Naive thymus-derived CD8-positive, alpha-beta T cell (primary cell): ENCODE measurements at places on chromosomes 1 and 21.
A peak's percentile ranks its signal among the peaks of the same experiment; 100 is the strongest.

DNA sequence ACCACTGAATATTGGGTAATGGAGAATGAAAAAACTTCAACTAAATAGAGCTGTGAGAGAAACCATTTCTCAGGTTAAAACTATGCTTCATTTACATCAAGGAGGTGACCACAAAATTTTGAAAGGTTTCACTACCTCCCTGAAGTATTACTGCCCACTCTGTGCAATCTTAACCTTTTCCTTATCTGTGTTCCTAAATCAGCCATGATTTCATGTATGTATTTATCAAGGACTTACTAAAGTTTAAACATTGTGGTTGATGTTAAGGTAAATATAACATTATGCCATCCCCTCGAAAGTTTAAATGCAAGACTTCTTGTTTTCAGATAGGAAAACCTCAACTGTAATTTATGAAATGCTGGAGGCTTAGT lies 84.4 kb downstream of the CLEC20A start:
- H3K4me3 ChIP-seq: no peak overlapping the region
- peaks cover 11% of the 10 kb centered on the region for H3K4me1 ChIP-seq
- peaks cover 27% of the 10 kb centered on the region for H3K27me3 ChIP-seq
- no peaks in the 10 kb centered on the region for H3K36me3 ChIP-seq

DNA sequence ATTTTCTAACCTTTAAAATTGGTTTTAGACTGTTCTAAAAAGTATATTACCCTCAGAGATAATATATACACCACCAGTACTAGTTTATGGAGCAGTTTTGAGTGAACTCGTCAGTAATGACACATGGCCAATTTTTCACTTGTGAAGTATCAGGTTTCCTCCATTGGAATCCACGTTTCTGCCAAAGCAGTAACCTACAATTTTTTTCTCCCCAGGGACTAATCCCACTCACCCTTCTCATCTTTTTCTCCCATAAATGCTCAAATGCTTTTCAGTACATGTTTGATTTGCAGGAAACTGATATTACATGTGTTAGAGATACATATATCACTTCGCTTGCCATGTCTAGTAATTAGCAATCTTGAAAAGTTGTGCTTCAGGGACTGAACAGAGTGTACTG lies 94.1 kb downstream of the COL24A1 start:
- no peak overlapping the region for H3K27ac ChIP-seq
- H3K36me3 ChIP-seq: no peaks in the 10 kb centered on the region
- DNase-seq: no peak
- no peak overlapping the region for H3K4me3 ChIP-seq
- H3K27me3 ChIP-seq: no peaks in the 10 kb centered on the region

DNA sequence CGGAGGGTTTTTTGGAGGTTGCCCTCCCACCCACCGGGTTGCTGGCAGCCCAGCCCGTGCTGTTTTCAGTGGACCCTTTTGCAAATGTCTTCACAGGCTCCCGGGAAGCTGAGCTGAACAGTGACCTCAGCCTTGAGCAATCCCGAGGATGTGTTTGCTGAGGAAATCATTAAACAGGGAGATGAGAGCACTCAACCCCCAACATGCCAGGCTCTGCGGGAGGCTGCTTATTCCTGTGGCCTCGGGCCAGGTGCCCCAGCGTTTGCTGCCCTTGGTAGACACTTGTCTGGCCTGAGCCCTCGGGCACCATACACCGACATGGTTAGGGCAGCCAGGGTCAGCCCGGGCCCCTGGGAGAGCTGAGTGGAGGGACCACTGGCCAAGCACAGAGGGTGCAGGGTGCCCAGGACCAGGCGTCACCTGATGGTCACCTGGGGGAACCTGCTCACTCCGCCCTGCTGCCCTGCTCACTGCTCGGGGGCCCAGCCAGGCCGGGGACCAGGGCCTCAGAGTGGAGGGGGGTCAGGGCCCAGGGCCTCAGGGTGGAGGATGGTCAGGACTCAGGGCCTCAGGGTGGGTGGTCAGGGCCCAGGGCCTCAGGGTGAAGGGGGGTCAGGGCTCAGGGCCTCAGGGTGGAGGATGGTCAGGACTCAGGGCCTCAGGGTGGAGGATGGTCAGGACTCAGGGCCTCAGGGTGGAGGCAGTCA lies 42.5 kb upstream of the POFUT2 start:
- H3K4me1 ChIP-seq: peaks cover 2% of the 10 kb centered on the region
- H3K27me3 ChIP-seq: no peaks in the 10 kb centered on the region
- DNase-seq: no peak
- no peaks in the 10 kb centered on the region for H3K36me3 ChIP-seq

- H3K4me1 ChIP-seq: peaks cover 43% of the 10 kb centered on the region
- peak; percentile 43 for DNase-seq
- H3K27ac ChIP-seq: no peak overlapping the region
- H3K4me3 ChIP-seq: no peak overlapping the region
- H3K27me3 ChIP-seq: no peaks in the 10 kb centered on the region
These were observed 89.3 kb downstream of the ITPKB start for GRCh38 chr1:226649780-226650179.

- H3K4me3 ChIP-seq: no peak overlapping the region
- no peaks in the 10 kb centered on the region for H3K27me3 ChIP-seq
- DNase-seq: no peak
- H3K27ac ChIP-seq: no peak overlapping the region
- H3K4me1 ChIP-seq: no peaks in the 10 kb centered on the region
These were observed 281.9 kb upstream of the ADAMTS5 start for GRCh38 chr21:27248814-27249213.

DNA sequence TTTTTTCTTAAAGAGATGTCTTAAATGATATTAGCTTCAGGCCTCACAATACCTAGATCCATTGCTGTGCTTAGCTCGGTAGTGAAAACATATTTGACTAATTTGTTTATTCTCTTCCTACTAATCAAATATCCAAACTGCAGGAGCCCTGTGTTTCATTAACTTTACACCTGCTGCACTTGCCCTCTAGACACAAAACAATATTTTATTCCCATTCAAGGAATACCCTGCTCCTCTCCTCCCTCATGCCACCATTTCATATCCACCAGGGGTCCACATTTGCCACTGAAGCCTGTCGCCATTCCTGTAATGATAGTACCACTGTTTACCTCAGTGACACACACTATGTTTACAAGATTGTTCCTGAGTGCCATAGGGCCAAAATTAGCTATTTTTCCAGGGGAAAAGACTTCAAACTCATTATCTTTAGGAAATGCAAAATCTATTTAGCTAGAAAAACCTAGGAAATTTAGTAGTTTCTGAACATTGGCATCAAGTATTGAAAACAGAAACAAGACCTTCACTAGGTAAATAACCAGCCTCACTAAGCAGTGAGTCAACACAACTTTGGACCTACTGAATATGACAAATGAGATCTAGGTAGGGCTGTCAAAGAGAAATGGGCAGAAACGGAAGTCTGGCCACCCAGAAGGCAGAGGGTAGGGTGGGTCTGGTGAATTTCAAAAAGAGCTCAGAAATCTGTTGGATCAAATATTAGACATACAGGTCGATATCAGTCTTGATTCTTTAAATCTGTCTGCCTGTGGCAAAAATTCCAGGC lies 134.6 kb upstream of the KCNK1 start:
- H3K36me3 ChIP-seq: no peaks in the 10 kb centered on the region
- H3K4me3 ChIP-seq: no peak overlapping the region

GRCh38 chr1:245687636-245688535 lies 533.1 kb downstream of the KIF26B start:
- no peak for DNase-seq
- H3K36me3 ChIP-seq: no peaks in the 10 kb centered on the region
- H3K27me3 ChIP-seq: peaks cover 26% of the 10 kb centered on the region
- no peak overlapping the region for H3K27ac ChIP-seq
- H3K4me3 ChIP-seq: no peak overlapping the region

GRCh38 chr1:205301205-205301821 lies 20.2 kb downstream of the NUAK2 start:
- no peak overlapping the region for H3K27ac ChIP-seq
- peaks cover 74% of the 10 kb centered on the region for H3K4me1 ChIP-seq
- no peak for DNase-seq
- no peaks in the 10 kb centered on the region for H3K27me3 ChIP-seq
- peaks cover 11% of the 10 kb centered on the region for H3K36me3 ChIP-seq

GRCh38 chr1:226549937-226550671 lies 1.5 kb downstream of the STUM start:
- peaks cover 63% of the 10 kb centered on the region for H3K27me3 ChIP-seq
- no peaks in the 10 kb centered on the region for H3K36me3 ChIP-seq
- H3K4me1 ChIP-seq: peaks cover 14% of the 10 kb centered on the region
- H3K4me3 ChIP-seq: peak overlapping the region; percentile 82

DNA sequence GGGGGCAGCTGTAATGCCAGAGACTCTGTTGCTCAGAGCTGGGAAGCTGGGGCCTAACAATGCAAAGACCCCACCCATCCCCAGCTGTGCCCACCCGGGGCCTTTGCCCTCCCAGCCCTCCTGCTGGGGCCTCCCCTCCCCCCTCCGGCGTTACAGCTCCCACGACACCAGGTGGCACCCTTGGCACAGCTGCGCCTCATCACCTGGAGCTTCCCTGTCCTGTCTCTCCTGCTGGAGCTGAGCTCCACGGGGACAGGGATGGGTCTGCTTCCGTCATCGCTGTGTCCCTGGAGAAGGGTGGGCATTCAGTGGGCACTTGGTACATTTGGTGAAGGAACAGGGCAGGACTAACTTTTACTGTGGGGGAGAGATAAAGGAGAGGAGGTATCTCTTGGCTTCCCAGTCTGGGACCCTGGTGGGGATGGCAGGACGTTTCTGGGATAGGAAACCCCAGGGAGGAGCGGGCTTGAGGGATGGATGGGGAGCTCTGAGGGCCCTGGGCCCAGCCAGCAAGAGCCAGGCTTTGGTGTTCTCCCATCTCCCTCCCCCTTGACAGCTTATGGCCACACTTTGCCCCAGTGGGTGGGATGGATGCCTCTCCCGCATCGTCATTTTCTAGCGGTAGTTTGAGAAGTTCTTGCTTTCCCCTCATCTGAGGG lies 453.2 kb downstream of the PTPRU start:
- peaks cover 24% of the 10 kb centered on the region for H3K27me3 ChIP-seq
- no peaks in the 10 kb centered on the region for H3K36me3 ChIP-seq
- H3K4me3 ChIP-seq: no peak overlapping the region
- no peak overlapping the region for H3K27ac ChIP-seq
- H3K4me1 ChIP-seq: peaks cover 10% of the 10 kb centered on the region

DNA sequence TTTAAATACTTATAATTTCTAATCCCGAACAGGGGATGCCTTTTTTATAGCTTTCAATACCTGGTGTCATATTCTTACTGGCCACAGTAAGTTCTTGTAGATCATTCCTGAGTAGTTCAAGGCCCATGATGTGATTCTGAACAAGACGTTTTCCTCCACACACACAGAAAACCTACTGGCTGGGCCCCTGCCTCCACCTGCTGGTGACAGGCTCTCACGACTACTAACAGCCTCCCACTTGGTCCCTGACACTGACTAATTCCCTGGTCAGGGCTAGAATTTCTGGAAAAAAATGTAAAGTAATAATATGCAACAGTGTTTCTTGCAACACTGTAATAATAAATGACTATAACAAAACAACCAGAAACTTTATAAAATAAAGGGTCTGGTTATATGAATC lies 50.4 kb upstream of the RIPK4 start:
- H3K27ac ChIP-seq: peak overlapping the region; percentile 60
- no peak for DNase-seq
- no peak overlapping the region for H3K4me3 ChIP-seq
- H3K4me1 ChIP-seq: peaks cover 9% of the 10 kb centered on the region
- H3K27me3 ChIP-seq: no peaks in the 10 kb centered on the region
- no peaks in the 10 kb centered on the region for H3K36me3 ChIP-seq

GRCh38 chr1:64590316-64590715 lies 120.4 kb downstream of the CACHD1 start:
- H3K27me3 ChIP-seq: no peaks in the 10 kb centered on the region
- peaks cover 11% of the 10 kb centered on the region for H3K4me1 ChIP-seq
- peaks cover 3% of the 10 kb centered on the region for H3K36me3 ChIP-seq
- no peak overlapping the region for H3K4me3 ChIP-seq

GRCh38 chr1:152869808-152870419 lies 8.2 kb upstream of the SMCP start:
- DNase-seq: peak; percentile 36
- H3K27ac ChIP-seq: no peak overlapping the region

GRCh38 chr1:62175568-62176179 lies 19.0 kb upstream of the L1TD1 start:
- H3K27ac ChIP-seq: no peak overlapping the region
- H3K36me3 ChIP-seq: no peaks in the 10 kb centered on the region
- DNase-seq: no peak
- no peaks in the 10 kb centered on the region for H3K4me1 ChIP-seq

- peaks cover 4% of the 10 kb centered on the region for H3K27me3 ChIP-seq
- H3K36me3 ChIP-seq: no peaks in the 10 kb centered on the region
- H3K4me3 ChIP-seq: no peak overlapping the region
- peaks cover under 1% of the 10 kb centered on the region for H3K4me1 ChIP-seq
These were observed 137.9 kb upstream of the NGF start for GRCh38 chr1:115475901-115476300.

DNA sequence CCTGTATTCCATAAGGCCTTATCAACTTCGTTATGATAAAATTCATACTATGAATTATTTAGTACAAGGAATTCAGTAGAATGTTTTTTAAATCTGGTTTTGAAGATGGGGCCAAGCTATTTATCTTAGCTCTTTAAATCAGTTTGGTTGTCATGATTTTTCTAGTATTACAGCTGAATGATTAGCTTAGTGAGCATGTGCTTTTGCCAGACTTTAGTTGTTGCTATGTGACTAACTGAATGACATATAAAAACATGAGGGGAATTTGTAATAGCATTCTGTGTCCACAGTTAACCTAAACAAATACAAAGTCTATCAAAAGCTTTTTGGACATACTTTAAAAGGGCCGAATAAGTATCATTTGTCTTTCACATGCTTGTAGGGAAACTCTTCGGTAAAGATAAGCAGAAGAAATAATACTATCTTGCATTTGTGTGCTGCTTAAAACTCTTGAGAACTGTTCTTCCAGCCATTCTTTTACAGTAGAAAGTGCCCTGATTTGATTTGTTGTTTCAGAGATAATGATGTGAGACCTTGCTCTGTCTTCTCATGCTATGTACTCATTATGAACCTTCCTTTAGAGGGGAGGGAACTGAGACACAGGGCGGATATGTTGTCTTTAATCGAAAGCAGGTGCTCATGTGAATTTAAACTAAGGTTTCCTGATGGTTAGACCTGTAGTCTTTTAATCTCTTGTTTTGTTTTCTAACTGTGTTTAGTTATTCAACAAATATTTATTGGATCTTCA lies 18.8 kb downstream of the NEK7 start:
- H3K4me3 ChIP-seq: peak overlapping the region; percentile 53
- H3K27ac ChIP-seq: peak overlapping the region; percentile 89
- peaks cover 43% of the 10 kb centered on the region for H3K4me1 ChIP-seq
- H3K36me3 ChIP-seq: no peaks in the 10 kb centered on the region
- H3K27me3 ChIP-seq: no peaks in the 10 kb centered on the region

GRCh38 chr1:2050461-2050792 lies 216 bp downstream of the PRKCZ start:
- H3K4me1 ChIP-seq: peaks cover 21% of the 10 kb centered on the region
- no peaks in the 10 kb centered on the region for H3K36me3 ChIP-seq
- peak overlapping the region; percentile 77 for H3K4me3 ChIP-seq
- H3K27me3 ChIP-seq: peaks cover 7% of the 10 kb centered on the region
- no peak overlapping the region for H3K27ac ChIP-seq
- DNase-seq: no peak

- no peak overlapping the region for H3K4me3 ChIP-seq
- no peaks in the 10 kb centered on the region for H3K36me3 ChIP-seq
- no peaks in the 10 kb centered on the region for H3K4me1 ChIP-seq
- DNase-seq: no peak
These were observed 85.9 kb downstream of the KCNJ15 start for GRCh38 chr21:38342739-38343138.

GRCh38 chr1:115295904-115296696 lies 41.9 kb downstream of the NGF start:
- H3K4me3 ChIP-seq: no peak overlapping the region
- H3K36me3 ChIP-seq: no peaks in the 10 kb centered on the region
- peaks cover 17% of the 10 kb centered on the region for H3K27me3 ChIP-seq
